CD4-positive, alpha-beta T cell treated with Interferon gamma for 1 hour (primary cell): ENCODE measurements at places on chromosomes 5 and 9.

- no peak for DNase-seq
Measured at GRCh38 chr9:36218411-36218901, 27.7 kb downstream of the CLTA start.

- peak; percentile 39 for DNase-seq
Measured at GRCh38 chr9:124894741-124895170, 32.8 kb downstream of the ARPC5L start.

DNA sequence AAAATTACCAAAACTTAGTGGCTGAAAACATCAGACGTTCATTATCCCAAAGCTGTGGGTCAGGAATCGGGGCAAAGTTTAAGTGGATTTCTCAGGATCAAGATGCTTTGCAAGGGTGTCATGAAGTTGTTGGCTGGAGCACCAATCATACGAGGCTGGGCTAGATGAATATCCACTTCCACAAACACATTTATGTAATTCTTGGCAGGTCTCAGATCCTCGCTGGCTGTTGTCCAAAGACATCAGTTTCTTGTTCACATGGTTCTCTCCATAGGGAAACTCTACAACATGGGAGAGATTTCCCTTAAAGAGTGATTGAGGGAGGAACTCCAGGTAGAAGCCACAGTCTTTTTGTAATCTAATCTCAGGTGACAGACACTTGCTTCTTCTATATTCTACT, 20.2 kb upstream of the CCDC192 start:
- no peak for DNase-seq

DNA sequence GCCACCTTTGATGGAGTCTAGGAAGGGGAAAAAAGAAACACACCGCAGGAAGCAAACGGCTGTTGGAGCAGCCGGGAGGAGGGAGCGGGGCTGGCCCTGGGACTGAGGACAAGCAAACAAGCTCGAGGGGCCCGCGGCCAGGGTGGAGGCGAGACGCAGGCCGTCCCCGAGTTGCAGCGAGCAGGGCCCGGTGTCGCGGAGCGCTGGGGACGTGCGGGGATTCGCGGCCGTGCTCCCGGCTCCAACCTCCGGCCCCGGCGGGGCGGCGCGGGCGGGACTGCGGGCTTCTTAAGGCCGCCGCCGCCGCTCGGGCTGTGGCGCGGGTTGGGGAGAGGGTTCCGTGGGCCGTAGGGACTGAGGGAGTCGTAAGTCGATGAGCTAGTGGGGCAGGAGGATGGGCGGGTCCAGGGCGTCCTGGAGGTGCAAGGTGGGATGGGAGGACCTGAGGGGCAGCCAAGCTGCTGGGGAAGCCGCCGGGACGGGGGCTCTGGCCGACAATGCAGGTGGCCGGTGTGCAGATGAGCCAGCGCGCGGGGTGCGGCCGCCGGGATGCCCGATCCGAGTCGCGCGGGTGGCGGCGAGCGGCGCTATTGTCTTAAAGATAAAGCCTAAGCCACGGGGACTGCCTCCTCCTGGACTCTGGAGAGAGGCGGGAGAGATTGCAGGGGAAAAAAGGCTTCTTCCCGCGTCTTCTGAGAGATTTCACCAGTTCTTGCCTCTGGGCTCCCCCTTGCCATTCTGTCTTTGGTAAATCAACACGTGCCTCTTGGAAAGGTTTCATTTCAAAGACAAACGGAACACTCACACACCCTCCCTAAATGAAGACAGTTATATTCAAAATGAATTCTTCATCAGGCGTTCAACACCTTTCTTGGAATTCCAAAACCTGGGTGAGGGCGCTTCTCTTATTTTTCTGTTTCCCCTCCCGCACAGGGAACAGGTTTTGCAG, 1.6 kb upstream of the HAPLN1 start:
- no peak for DNase-seq

DNA sequence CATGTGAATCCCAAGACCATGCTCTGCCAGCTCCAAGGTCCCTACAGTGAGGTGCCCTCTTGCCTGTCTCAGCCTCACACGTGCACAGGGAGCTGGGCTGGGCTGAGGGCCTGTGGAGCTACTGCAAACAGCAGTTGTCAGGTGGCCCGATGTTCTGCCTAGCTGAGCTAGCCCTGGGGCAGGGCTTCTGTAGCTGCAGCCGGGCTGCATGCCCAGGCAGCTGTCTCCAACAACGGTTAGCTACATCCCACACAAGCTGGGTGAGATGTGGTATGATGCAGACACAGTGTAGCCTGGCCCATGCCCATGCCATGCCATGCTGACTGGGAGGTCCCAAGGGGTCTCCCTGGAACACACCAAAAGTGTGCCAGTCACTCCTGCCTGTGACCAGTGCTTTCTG, 62.0 kb downstream of the MACROH2A1 start:
- DNase-seq: no peak

- DNase-seq: peak; percentile 39
Measured at GRCh38 chr5:172178301-172178987, 9.6 kb downstream of the STK10 start.

DNA sequence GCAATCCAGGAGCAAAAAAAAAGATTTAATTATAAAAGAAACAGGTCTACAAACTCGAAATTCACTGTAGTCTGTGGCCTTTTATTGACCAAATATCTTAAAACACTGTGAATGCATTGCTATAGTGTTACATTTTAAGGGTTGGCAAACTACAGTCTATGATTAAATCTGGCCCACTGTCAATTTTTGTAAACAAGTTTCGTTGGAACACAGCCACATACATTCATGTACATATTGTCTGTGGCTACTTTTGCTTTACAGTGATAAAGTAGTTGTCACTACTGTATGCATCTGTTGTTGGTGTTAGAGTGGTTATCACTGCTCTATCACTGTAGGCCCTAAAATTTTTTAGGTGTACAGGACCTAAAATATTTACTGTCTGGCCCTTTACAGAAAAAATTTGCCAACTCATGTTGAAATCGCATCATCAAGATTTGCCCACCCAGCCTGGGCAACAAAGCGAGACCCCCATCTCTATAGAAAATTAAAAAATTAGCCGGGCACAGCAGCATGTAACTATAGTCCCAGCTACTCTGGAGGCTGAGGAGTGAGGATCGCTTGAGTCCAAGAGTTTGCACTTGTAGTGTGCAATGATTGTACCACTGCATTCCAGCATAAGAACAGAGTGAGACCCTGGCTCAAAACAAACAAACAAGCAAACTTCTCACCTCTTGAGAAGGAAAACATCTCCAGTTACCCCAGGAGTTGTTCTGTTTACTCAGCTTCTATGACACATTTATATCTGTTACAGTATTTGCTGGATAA, 89.0 kb downstream of the ERBIN start:
- no peak for DNase-seq
